ENCODE measurements at places on chromosomes 6 and 20. TPM values are rescaled to one million over a fixed set of nuclear protein-coding genes. Genes with fewer than 3 reads are reported as not detected.

DNA sequence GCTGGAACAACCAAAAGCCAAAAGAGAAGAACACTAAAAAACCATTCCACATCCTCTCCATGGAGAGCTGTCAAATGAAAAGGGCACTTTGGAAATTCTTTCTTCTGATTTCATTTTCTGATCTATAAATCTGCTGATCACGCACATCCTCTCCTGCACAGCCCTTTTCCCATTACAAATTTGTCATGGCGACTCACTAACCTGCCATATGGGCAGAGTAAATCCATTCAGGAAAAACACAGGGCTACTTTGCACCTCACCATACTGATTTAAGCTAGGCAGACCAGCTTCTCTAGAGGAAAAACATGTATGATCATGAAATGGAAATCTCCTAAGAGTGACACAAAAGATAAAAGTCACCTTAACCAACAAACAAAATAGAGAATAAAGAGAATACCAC, 26.0 kb downstream of the TOMM6 start:
- no peak for DNase-seq

DNA sequence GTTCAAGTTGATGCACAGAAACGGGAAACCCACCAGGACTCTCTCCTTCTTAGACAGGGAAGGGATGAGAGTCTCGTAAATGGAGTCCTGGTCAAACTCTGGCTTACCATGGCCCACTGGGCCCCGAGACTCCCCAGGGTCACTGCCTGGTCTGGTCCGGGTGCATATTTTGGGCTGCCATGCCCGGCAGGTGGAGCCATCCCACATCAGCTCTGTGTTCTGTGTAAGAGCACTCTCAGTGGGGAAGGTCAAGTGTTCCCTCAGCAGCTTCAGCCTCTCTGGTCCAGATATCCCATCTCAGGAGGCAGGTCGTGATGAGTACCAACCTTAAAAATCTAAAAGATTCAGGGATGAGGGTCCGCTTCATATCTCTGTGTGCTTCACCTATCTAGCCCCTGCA, 138.8 kb downstream of the EDN3 start:
- no peak for DNase-seq

- no peak for DNase-seq
Measured at GRCh38 chr6:165660857-165661663, 2.0 kb downstream of the PDE10A start.

The GGT7 gene
- total RNA-seq: 10.9 TPM

- DNase-seq: no peak
Measured at GRCh38 chr6:13005994-13006393, 289.4 kb downstream of the PHACTR1 start.

- DNase-seq: no peak
Measured at GRCh38 chr6:17269840-17270239, 11.3 kb upstream of the RBM24 start.

DNA sequence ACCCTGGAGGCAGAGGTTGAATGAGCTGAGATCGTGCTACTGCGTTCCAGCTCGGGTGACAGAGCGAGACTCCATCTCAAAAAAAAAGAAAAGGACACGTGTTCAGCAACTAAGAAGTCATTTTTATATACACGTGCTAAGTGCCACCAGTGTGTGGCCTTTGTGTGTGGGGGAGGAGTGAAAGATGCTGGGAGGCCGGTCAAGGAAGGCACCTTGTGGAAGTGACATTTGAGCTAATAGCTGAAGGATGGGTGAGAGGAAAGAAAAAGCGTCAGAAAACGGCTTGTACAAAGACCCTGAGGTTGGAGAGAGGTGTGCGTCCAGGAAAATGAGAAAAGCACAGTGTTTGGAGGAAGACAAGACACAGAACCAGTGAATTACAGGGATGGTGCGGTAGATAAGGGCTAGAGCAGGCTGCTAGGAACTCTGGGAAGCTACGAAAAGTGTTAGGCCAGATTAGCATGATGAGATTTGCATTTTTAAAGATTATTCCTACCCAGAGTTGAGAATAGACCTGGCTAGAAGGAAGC, 11.6 kb downstream of the RREB1 start:
- DNase-seq: no peak

- no peak for DNase-seq
Measured at GRCh38 chr6:18422136-18422535, 35.0 kb downstream of the RNF144B start.

DNA sequence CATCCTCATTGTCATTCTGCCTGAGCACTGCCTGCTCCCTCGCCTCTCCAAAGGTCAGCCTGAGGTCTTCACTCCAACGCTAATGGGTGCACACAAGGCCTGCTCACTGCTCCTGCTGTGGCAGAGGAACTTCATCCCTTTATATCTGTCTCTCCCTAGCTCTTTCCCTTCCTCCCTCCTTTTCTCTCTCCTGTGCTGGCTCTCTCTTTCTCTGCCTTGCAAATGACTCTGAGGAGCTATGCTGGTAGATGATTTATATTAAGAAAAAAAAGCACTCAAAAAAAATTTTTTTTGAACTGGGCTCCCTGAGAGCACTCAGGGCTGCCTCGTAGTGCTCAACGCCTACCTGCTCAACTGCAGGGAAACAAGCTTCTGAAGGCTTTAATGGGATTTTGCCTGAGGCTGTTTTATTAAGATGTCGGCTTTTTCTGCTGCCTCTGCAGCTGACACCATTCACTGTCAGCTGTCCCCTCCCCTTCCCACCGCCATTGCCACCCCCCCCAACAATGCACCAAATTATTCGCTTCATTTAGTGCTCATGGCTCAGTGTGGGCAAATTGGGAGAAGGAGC, 137.7 kb upstream of the DEFB112 start:
- no peak for DNase-seq
